ENCODE measurements at places on chromosomes 3 and 15.

DNA sequence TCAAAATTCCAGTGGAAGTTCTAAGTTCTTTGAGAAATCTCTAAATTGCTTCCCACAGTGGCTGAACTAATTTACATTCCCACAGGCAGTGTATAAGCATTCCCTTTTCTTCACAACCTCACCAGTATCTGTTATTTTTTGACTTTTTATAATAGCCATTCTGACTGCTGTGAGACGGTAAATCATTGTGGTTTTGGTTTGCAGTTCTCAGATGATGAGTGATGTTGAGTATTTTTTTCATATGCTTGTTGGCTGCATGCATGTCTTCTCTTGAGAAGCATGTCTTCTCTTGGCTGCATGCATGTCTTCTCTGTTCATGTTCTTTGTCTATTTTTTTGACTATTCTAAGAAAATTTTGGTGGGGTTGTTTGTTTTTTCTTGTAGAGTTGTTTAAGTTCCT, 499.6 kb upstream of the CCDC54 start:
- DNase-seq, result no peak

- no peak for DNase-seq
Measured at GRCh38 chr15:74193299-74193718, 9.3 kb downstream of the STRA6 start.

GRCh38 chr3:62835554-62836236, 39.5 kb downstream of the CADPS start:
- DNase-seq, result no peak

DNA sequence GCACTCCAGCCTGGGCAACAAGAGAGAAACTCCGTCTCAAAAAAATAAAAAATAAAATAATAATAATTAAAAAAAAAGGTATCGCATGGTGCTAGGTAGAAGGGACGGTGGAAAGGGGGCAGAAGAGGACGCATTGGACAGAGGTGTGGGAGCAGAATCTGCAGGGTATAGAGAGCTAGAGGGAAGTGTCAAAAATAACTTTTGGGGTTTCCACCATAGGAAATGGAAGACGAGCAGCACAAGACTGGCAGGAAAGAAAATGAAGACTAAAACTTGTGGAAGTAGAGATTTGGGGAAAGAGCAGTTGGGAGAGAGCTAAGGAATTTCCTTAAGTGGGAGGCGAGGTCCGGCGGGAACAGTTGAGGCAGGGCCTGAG, 585 bp upstream of the MKRN2 start:
- no peak for DNase-seq

DNA sequence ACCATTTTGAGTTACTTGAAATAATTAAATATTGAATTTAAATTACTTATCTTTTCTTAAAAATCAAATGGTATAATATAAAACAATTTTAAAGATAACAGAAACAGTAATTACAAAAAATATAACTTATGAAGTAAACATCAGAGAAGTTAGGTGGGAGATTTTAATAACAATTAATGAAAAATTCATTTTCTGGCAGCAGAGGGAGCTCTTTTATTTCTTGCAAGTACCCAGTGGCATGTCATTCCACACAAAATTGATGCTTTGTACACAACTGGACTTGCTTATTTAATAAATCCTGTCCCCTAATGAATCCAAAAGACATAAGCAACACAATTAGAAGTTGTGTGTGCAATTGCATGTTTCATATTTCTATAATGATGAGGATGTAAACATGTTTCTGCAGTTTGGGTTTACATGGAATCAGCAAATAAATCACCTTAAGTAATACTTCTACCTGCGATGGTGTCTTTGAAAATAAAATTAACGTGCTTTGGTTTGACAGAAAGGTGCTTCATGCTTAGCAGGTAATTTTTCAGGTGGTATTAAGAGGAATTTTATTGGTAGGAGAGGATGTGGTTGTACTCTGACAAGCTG, 861.3 kb downstream of the ZPLD1 start:
- DNase-seq, result no peak

DNA sequence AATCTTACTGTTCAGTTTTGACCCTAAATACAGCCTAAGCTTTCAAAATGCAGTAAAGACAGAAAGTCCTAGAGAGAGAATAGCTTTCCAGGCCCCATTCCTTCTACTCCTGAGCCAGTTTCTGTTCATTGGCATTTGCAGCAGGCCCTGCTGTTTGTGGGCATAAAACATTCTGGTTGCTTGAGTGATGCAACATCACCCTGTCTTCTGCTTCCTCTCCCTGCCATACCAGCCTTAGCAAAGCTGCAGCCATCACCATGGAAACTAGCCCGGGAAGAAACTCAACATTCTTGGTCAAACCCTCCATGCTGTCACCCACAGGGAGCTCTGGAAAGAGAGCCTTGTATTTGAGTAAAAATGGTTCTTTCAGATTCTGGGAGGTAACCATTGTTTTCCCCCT, 325.7 kb downstream of the MAGI1 start:
- no peak for DNase-seq

GRCh38 chr15:85825118-85825517, 30.4 kb upstream of the KLHL25 start:
- no peak for DNase-seq

DNA sequence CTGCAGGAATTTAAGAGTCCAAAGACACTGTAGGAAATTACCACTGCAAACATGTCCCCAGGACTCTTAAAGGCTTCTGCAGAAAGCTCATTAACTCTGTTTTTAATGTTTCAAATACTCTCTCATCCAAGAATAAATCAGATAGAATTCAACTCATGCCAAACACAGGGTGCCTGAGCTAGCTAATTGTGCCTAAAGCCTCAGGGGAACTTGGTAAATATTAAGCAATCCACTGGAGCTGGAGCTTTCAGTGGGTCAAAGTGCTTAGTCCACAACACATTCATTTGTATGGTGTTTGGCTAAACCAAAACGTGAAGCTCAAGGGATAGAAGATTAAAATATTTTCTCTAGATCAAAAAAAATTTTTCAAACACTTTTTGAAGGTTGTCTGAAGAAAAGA, 131.4 kb downstream of the THRB start:
- DNase-seq, result no peak

DNA sequence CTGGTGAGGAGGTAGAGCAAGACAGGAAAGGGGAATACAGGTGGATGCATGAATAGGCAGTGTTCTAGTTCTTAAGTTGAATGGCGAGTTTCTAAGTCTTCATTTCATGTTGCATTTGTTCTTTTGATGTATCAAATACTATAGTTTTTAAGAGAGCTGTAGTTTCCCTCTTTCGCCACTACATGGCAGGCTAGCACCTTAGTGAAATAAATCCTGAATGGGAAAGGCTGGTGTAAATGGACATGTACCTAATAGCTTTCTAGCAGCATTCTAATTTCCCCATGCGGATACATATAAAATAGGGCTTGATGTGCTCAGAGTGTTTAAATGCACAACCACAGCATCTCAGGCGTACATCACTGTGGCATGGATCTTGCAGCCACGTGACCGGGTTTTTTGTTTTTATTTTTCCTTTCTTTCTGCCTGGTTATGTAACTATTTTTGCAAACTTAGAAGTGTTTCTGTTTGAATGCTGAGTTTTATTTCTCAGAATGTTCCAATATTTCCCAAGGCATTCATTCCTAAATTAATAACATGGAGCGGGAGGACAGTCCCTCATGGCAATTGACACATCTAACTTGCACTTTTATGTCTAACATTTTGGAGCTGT, 23.5 kb upstream of the CLN6 start:
- DNase-seq, result no peak

- DNase-seq, result no peak
Measured at GRCh38 chr3:132593947-132594323, 3.1 kb upstream of the ACKR4 start.

DNA sequence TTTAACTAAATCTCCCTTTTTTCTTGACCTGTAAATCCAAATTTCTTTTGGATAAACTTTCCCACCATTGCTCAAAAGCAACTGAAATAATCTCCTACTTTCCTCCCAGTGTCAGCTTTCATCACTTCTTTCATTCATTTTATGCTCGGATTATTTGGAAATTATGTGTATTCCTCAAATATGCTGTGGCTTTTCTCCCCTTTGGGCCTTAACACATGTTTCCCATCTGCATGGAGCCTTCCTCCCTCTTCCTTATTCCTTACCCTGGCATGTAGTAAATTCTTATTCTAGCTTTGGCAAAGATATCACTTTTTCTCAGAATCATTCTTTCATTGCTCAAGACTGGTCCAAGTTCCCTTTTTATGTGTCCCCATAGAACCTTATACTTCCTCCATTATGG, 41.8 kb upstream of the TUSC7 start:
- DNase-seq, result no peak

DNA sequence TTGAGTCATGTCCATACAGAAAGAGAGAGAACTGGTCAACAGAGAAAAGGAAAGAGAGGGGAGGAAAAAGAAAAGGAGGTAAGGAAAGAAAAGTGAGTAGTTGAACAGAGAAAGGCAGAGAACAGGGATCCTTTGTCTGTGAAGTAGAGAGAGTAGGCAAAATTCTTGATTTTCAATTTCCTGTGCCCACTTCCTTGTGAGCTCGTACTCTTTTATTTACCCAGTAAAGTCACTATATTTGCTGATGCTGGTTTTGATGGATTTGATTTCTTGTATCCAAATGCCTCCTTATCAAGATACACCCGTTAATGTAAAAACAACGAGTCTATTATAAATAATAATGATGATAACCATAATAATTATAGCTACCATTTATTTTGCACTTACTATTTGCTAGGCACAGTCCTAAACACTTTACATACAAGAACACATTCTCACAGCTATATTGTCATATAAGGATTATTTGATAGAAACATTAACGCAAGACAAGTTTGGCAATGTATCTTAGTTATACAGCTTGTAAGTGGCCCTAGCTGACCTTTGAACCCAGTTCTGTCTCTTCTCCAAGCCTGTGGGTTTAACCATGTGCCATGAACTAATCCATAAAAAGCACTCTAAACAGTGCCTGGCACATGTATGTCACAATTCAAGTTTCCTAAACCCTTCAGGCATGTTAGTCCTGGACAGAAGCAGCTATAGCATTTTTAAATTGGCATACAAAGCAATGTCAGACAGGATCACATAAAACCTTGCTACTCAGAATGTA, 6.7 kb upstream of the P2RY1 start:
- no peak for DNase-seq
